HFF-Myc (cell line): ENCODE measurements at places on chromosomes 6 and 20.

DNA sequence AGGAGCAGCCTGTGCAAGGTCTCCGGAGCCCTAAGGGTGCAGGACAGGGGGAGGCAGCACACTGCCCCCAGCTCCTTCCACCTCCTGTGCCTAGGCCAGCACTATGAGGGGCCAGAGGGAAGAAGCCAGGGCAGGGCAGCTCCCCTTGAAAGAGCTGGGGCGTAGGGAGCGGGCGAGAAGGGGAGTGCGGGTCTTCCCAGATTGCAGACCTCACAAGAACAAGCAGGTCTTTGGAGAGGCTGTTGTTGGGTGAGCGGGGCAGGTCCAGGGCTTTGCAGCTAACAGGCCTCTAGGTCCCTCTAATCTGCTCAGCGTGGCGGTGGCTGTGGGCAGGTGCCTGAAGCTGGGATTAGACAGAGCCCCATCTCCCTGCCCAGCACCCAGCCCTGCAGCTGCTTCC lies 22.4 kb upstream of the CST1 start:
- no peak for DNase-seq

DNA sequence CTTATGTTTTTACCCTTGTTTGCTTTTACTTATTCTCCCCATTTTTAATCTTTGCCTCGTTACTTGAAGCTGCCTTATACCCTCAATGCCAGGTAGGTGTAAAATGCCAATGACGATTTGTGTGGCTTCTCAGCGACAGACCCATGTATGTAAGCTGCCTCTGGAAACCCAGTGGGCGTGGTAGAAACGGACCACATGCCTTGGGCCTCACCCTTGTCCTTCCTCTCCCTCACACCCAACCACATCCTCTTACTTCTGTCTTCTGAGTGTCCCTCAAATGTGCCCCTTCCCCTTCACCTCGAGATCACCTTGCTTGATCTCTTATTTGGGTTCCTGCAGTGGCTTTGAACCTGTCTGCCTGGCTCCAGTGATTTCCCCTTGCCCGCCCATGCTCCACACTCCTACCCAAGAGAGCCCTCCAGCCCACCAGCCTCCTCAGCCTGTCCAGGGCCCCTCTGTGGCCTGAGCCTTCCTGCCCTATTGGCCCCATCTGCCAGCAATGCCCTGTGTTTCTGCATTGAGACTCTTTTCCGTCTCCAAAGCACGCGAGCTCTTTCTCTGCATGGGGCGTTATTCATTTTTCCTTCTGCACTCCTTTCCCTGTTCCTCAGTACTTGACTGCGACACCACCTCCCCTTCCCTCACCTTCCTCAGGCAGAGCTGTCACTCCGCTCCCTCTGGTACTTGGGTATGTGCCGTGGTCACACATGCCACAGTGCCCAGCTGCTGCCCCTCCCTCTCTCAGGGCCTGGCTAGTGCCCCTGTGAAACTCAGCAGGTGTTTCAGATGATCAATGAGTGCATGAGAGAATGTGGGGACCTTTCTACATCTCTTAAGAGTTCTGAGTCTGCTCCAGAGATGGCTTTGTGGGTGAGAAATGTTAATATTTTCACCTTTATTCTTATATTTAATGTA lies 115.4 kb downstream of the SLX4IP start:
- DNase-seq: no peak

GRCh38 chr6:104888066-104888465 lies 28.3 kb upstream of the HACE1 start:
- DNase-seq: no peak

DNA sequence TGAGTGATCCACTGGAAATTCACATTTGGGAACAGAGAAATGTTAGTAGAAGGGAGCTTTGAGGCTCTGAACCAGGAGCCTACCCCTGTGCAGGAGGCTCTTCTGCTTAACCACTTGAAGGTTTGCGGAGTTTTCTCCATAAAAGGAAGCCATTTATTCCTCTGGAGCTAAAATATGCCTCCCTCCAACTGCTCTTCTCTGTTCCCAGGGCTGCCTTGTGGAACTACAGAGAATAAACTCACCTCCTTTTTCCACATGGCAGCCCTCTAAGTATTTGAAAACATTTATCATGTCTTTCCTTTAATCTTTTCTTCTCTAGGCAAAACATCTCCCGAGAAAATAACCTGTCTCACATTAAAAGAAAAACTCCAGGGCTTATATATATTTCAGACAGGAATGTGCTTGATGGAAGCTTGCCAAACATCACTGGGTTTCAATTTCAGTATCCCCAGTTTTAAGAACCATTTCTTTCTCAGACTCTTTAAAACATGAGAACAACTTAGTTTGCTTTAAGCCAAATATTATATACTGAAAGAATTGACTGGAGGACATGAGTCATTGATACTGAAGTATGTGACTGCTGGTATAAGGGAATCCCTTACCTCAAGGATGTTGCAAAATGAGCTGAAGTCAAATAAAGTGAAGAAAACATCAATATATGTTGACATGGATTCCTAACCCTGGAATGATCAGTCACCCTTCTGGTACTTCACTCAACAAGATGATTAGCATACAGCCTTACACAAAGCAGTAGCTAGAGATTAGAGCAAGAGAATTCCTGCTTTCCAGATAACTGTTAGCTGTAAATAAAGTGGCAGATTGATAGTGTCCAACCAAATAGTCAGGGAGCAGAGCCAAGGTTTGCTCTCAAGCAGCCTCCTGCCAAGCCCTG lies 74.0 kb downstream of the ZBTB2 start:
- DNase-seq: no peak

DNA sequence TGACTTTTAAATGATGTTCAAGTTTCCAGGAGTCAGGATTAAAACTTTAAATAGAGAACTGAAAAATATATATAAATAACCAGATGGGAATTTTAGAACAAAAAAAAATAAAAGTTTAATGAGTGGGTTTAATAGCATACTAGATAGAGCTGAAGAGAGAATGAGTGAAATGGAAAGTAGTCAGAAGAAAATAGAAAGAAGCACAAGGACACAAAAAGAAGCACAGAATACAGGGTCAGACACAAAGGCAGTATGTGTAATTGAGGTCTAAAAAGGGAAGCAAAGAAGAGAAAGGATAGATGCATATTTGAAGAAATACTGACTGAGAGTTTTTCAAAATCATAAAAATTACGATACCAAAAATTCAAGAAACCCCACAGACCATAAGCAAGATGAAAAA lies 159.8 kb upstream of the FERMT1 start:
- DNase-seq: no peak

DNA sequence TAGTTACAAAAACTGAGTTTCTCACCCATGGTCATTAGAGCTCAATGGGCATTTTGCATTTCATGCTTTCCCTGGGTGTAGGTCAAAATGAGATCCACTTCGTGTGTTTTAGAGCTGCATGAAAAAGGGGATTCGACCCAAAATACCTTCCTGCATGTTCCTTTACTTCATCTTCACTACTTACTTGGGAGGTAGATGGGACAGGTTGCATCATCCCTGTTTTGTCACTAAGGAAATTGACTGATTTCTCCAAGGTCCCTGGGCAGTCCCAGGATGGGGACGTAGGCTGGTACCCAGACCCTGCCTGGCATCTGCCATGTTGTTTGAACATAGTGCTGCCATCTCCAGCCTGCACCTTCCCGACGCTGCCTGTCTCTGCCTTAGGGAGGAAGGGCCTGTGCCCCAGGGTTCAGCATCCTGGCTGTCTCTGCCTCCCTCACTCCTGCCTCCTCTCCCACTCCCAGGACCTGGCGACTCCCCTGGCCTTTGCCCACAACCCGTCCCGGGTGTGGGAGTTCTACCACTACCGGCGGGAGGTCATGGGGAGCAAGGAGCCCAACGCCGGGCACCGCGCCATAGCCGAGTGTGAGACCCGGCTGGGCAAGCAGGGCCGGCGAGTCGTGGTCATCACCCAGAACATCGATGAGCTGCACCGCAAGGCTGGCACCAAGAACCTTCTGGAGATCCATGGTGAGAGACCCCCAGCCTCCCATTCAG lies 17.0 kb downstream of the SIRT5 start:
- no peak for DNase-seq

DNA sequence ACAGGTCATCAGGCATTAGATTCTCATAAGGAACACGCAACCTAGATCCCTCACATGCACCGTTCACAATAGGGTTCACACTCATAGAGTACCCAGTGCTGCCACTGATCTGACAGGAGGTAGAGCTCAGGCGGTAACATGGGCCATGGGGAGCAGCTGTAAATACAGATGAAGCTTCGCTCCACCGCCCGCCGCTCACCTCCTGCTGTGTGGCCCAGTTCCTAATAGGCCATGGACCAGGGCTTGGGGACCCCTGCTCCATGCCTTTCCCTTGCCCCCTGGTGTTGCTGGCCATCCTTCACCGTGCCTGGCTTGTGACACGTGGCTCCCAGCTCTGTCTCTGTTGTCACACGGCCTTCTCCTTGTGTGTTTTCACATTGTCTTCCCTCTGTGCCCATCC lies 171.1 kb upstream of the JARID2 start:
- no peak for DNase-seq

DNA sequence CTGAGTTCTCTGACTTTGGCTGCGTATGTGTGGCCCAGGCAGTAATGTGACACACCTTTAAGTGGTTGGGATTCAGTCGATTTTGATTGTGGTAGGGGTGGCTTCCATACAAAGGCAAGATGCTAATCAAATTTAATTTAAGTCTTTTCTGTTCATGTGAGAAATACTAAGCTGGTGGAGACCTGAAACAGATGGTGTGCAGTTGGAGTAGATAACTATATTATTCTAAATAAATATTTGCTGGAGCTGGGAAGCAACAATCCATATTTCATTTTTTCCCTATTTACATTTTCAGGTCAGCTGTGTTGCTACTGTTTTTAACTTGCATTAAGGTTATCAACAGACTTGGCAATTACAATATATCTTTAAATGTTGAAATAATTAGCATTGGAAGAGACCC lies 67.4 kb upstream of the C20orf144 start:
- DNase-seq: no peak

DNA sequence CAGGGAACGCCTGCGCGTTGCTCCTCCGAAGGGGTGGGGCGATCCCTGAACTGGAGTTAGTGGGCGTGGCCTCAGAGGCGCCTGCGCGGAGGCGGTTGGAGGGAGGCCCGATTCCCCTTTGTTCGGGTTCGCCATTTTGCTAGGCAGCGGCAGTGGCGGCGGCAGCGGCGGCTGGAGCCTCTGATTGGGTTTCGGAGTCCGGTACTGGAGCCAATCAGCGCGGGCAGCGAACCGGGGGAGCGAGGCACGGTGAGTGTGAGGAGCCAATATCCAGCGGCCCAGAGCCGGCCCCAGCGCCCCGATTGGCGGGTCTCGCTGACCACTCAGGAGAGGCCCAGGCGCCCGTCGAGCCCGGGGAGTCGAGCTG lies at the start of gene NFYA:
TSS of gene NFYA (plus strand) at position 139 of the 367 bp plus-strand sequence. CDS start 6,116 bp downstream, outside the sequence.
- no peak for DNase-seq

- DNase-seq: no peak
Observed at GRCh38 chr20:32010666-32011065, 428 bp downstream of the CCM2L start.

DNA sequence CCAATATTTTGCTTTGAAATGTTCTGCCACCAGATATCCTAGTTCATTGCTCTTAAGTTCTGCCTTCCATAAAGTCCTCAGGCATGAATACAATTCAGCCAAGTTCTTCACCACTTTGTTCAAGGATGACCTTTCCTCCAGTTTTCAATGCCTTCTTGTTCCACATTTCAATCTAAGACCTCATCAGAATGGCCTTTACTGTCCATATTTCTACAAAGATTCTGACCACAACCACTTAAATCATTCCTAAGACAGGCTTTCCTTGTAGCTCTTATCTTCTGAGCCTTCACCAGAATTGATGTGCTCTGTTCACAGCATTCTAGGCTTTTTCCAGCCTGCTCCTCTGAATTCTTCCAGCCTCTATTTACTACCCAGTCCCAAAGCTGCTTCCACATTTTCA lies 319.0 kb downstream of the HACE1 start:
- DNase-seq: no peak

DNA sequence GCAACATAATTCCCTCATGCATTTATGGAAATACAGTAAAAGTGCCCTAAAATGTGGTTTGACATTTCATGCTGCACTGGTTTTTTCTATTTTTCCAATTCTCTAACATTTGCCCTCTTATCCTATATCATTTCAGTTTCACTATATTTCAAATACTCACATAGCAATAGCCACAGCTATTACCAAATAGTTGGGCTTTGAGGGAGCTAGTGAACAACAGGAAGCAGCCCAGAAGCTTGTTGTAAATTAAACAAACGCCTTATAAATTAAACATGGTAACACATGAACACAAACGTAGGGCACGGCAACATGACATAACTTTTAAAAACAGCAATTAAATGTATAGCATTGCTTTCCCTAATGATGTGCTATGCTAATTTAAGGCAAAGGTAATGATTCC lies 469.0 kb downstream of the CDC5L start:
- no peak for DNase-seq

- no peak for DNase-seq
Observed at GRCh38 chr6:9515633-9516606, 899.0 kb downstream of the TFAP2A start.

- DNase-seq: no peak
Observed at GRCh38 chr20:63400486-63401210, 39.5 kb upstream of the CHRNA4 start.

DNA sequence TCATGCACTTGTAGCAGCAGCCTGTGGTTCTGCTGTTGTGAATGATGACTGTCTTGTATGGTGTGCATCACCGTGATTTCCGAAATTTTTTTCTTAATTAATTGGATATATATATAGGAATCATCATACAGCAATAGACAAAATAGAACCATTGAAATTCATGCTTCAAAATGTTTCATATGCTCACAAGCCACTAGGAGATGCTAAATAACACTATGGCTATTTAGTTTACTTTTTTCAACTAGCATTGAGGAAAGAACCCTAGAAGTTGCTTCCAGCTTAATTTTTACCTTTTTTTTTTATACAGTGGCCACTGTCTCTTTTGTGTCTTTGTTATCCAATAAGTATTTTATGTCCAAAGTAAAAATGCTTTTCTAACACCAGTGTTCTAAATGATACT lies 485.4 kb downstream of the CDKAL1 start:
- DNase-seq: no peak

- DNase-seq: no peak
Observed at GRCh38 chr6:158205169-158205944, 37.2 kb downstream of the GTF2H5 start.

GRCh38 chr20:62953839-62954703 lies 1.6 kb downstream of the SLC17A9 start:
- DNase-seq: peak; percentile 19

DNA sequence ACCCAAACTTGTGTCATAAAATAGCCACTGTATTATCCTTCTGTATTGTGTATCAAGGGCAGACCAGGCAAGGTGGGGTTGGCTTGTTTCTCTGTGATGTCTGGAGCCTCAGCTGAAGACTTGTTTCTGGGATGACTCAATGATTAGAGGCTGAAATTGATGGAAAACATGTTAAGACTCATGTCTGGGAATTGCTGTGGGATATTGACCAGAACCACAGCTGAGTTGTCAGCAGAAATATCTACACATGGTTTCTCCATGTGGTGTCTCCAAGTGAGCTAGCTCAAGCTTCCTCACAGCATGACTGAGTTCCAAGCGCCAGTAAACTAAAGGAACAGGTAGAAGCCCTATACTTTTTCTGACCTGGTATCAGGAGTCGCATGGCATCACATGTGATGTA lies 128.5 kb upstream of the SYNDIG1 start:
- DNase-seq: no peak
